ENCODE measurements at places on chromosomes 2 and 18.

- DNase-seq: no peak
Observed at GRCh38 chr2:239390546-239391285, 10.1 kb downstream of the HDAC4 start.

GRCh38 chr18:70228536-70228935, 23.0 kb upstream of the RTTN start:
- DNase-seq: peak; percentile 67

DNA sequence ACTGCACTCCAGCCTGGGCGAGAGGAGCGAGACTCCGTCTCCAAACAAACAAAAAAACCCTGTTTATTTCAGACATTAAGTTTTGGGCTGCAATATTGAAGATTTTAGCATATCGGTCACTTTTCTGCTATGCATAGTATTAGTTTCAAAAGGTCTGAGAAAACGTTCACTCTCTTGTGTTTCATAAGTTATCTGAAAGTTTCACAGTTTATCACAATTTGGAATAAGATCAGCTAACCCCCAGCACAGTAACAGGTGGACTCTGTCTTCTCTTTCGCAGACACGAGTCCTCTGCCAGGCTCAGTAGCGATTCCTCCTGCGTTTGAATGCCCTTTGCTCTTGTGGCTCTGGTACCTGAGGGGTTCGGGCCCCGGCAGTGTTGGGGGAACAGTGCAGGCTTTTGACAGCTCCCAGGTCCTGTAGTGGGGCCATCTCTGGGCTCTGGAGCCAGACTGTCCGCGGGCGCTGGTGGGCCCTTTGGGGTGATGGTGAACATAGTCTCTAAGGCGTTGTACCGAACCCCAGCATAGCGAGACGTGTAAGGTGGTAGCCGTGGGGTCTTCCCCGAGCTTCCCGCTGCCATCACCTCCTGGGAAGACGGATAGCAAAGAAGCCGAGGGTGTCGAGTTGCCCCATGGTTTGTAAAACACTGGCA, 20.4 kb downstream of the NFATC1 start:
- no peak for DNase-seq

DNA sequence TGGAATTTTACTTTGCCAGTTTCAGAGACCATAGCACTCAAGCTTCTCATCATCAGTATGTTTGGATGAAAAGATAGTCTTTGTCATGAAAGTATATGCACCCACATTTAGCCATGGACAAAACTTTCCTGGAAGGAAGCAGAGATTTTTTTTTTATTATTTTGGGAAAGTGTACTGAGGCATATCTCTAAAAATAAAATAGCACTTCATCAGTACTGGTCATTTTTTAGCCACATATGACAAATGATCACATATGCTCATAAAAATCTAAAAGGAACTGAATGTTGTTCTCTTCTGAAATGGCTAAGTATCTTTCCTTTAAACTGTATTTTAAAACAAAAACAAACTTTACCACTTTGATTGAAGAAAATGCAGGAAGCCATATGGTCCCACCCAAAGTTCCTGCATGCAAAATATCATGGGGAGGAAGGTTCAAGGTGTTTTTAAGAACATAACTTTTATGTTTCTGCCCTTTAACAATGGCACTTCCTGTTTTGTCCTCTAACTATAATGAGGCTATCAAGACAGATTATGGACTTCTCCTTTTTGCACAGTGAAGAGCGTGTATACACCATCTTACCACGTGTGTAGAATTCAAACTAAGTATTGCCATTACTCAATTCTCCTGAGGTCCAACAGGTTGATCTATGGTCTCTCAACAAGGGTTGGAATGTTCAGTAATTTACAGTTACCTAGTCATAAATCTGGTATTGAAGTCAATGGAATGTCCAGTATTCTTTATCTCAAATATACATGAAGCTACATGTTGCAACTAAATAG, 77.1 kb upstream of the SLC39A10 start:
- peak; percentile 71 for DNase-seq

GRCh38 chr2:134120733-134121630, 132.9 kb upstream of the MGAT5 start:
- DNase-seq: peak; percentile 52

- no peak for DNase-seq
Observed at GRCh38 chr18:32114293-32114942, 22.7 kb downstream of the RNF138 start.
